ENCODE measurements at places on chromosomes 2 and 18. TPM values are rescaled to one million over a fixed set of nuclear protein-coding genes. Genes with fewer than 3 reads are reported as not detected.
A peak's percentile ranks its signal among the peaks of the same experiment; 100 is the strongest.

DNA sequence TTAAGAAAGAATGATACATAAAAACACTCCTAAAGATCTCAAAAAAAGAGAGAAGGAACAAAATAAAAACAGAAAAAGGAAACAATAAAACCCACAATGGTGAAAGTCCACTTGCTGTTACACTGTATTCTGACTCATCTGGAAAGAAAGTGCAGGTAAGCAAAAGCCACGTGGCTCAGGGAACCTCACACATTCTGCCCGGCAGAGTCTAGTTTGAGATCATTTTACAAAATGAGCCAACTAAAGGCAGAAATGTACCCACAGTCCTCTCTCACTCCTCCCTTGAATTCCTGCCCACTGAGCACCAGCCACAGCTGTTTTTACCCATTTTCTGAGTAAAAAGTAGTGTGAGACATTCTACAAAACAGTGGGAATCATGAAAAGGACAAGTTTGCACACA lies 10.0 kb downstream of the KCNH7 start:
- DNase-seq, result no peak

GRCh38 chr2:168499500-168499899 lies 43.4 kb downstream of the CERS6 start:
- no peak for DNase-seq

Gene FER1L5
- 0.41 TPM for total RNA-seq

Gene RESP18
- 0.82 TPM for total RNA-seq

DNA sequence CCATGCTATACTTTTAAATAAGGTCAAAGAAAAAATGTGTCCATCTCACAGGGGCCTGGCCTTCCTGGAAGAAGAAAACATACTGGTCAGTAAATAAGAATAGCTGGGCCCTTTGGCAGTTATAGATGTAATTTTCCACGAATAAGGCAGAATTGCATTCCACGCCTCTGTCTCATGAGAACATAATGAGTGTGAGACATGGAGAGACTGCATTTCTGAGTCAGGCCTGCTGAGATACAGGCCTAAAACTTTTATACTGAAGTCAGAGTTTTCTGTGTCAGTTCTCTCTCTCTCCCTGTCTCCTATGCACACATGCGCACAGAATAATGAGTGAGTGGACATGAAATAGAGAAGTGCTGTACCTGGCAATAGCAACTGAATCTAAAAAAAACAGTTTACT lies 20.4 kb upstream of the IL1R1 start:
- DNase-seq, result no peak

Gene DTNA
- total RNA-seq, result 46.5 TPM

GRCh38 chr18:80088823-80089222 lies 20.2 kb upstream of the ADNP2 start:
- DNase-seq, result no peak

Gene MAP2
- 678 TPM for total RNA-seq

Gene GALNT14
- total RNA-seq, result 10.2 TPM

DNA sequence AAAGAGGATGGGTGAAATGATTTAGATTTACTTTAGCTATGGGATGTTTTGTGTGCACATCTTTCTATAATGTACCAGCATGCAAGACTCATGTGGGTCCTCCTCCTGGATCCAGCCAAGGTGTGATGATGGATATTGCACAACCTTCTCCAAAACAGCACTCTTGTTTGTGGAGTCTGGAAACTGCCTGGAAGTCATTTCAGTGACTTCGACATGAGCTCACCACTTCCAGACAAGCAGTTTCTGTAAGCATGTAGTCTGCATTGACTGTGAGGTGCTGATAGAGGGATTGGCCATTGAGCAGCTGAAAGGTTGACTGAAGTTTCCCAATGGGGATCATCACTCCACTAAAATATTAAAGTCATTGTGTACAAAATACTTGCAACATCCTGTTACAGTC lies 154.0 kb downstream of the TRIB2 start:
- DNase-seq, result no peak

DNA sequence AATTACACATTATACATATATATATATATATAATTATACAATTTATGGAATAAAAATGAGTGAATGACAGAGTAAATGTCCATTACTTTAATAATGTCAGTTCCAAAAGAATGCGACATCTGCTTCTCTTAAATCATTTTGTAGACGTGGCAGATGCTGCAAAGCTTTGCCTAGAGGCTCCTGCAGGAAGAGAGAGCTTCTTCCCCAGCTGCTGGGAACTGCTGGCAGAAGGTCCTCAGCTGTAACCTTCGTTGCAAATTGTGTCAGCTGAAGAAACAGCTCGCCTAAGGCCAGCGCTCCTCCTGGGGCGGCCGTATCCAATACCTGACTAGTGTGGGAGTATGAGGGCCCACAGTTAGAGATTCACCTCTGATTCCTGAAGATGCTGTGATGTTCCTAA lies 9.6 kb upstream of the THNSL2 start:
- DNase-seq, result no peak

Gene POLR1A
- total RNA-seq, result 11.0 TPM

- no peak for DNase-seq
These were observed 50.9 kb upstream of the GPD2 start for GRCh38 chr2:156385242-156385641.

GRCh38 chr2:7375901-7376300 lies 458.7 kb downstream of the RNF144A start:
- DNase-seq, result no peak

Gene ZSWIM2
- 0.41 TPM for total RNA-seq

DNA sequence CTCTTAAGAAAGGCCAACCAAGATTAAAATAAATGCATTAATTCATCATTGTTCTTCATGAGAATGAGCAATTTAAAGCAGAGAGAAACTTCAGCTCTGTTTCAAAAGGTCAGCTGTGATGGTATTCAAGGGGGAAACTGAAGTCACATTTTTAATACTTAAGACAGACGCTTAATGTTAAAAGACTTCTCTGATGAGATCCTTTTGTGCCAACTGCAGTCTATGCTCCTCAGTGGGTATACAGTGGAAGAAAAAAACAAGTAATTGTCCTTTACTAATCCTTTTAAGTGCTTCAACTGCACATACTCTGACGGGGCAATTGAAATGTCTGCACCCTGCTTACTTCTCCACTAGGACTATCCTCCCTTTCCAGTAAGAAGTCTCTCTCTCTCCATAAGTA lies 309.7 kb downstream of the GULP1 start:
- DNase-seq, result no peak

Gene TANC1
- 4.1 TPM for total RNA-seq

Gene KCNJ3
- 13.9 TPM for total RNA-seq

Gene VIT
- 0.41 TPM for total RNA-seq

GRCh38 chr18:70693246-70693645 lies 404.4 kb downstream of the SOCS6 start:
- no peak for DNase-seq

- no peak for DNase-seq
These were observed 137.5 kb downstream of the LYPD6B start for GRCh38 chr2:149175956-149176355.

GRCh38 chr18:8890957-8891464 lies 185.7 kb downstream of the MTCL1 start:
- no peak for DNase-seq

DNA sequence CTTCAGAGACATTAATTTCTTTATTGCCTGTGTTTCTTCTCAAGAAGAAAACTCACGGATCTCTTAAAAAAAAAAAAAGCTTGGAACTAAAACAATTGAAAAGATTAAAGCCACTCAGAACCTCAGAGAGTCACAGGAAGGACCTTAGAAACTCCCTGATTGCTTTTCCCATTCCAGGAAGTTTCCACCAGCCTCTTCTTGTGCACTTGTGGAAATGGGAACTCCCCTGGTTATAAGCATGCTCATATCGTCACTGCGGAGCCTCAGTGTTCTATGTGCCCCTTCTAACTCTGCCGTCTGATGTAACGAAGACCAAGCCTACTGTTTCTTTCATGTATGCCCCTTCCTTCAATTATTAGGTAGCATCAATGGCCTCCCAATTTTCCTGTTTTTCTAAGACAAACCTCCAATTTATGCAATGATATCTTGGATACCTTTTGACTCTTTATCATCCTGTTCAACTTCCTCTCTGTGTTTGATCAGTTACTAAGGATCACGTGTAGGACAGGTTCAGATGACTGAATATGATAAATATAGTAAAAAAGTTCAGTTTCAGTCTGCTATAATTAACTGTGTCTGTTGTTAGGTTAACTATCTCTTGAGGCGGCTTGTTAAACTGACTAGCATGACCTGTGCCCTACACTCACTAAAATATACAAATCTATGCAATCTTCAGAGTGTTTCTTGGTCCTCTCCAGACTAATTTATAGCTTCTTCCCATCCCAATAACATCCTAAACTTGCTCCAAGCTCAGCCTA lies 593.7 kb upstream of the CHAC2 start:
- no peak for DNase-seq

DNA sequence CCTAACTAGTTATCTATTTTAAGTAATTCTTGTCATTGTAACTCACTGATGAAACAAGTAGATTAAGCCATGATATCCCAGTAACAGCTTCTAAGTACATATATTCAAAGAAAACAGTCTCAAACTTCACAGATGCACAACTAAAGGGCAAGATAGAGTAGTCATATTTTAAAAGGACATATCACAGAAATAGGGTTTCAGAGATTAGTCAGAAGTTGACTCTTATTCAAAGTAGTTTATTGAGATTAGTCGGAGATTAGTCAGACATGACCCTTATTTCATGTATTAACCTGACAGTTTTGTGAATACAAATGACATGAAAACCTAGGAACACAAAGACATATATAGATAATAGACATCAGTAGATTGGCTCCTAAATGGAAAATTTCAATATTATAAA lies 15.9 kb upstream of the CHAC2 start:
- no peak for DNase-seq

Gene LYG1
- total RNA-seq, result 0.41 TPM

GRCh38 chr2:61905372-61906185 lies at the start of gene COMMD1:
TSS of gene COMMD1 (plus strand) at chr2:61905674. CDS start at chr2:61905679, 5 bp downstream.
- peak; percentile 51 for DNase-seq

- no peak for DNase-seq
These were observed 112.2 kb downstream of the OSBPL6 start for GRCh38 chr2:178306352-178307073.

GRCh38 chr2:217285926-217286325 lies 426.1 kb upstream of the TNP1 start:
- DNase-seq, result no peak

DNA sequence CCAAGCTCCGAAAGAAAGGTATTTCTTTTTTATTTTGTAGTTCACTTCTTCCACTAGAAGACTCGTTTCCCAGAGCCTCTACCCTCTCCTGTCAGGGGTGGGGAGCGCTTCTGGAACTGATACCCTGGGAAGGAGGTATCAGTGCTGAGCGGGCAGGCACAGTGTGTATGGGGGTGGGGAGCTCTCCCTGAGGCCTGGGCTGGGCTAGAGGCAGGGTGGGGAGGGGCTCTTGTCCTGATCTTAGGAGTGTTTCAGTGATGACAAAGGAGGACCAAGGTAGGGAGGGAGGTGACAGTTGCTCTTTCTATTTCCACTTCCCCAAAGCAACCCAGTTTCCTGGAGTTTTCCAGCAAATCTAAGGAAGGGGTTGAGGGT lies 65.4 kb downstream of the ARHGAP25 start:
- DNase-seq, result no peak

GRCh38 chr18:72868585-72869225 lies 918 bp upstream of the NETO1 start:
- DNase-seq, result no peak

DNA sequence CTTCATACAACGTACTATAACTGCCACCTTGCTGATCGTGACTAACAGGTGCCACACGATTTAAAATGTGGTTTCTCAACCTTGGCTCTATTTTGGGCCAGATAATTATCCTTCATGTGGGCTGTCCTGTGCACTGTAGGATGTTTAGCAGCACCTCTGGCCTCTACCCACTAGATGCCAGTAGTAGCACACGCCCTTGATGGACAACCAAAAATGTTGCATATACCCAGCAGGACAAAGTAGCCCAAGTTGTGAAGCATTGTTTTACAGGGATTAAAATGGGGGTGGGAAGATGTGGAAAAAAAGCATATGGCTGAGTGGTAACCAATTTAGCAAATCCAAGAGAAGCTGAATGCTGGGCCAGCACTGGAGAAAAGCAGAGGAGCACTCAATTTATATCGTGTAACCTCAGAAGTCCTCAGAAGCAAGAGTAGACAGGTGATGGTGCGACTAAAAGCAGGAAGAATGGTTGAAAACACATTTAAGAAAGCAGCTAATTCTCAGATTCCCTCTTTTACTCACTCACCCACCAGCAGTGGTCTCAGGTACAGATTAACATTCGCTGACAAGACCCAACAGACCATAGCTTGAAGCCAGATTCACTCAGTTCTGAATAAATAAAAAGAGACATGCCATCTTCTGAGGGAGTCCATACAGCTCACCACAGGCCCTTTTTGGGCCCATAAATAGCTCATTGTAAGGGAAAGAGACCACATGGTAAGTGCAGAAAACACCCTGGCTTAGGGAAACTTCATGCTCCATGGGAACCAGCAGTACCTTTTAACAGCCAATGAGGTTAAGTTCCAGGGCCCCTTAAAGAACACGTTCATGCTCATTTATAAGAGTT lies 50.6 kb downstream of the RAPH1 start:
- DNase-seq, result no peak

DNA sequence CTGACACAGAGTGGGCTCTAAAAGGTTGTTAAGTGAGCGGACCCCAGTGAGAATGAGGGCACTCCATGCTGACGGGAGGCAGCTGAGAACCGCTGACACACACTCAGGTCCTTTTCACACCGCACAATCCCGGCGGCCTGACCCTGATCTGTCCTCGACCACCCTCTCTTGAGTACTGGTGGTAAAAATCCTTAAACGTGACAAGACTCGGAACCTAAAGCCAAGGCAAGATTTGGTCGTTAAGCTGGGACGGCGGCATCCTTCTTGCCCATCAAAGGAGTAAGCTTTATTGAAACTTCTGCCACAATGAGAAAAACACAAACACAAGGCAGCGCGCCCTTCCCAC lies 569 bp downstream of the TMX3 start:
- peak; percentile 14 for DNase-seq

- DNase-seq, result no peak
These were observed 28.3 kb downstream of the CYRIA start for GRCh38 chr2:16637304-16637703.

DNA sequence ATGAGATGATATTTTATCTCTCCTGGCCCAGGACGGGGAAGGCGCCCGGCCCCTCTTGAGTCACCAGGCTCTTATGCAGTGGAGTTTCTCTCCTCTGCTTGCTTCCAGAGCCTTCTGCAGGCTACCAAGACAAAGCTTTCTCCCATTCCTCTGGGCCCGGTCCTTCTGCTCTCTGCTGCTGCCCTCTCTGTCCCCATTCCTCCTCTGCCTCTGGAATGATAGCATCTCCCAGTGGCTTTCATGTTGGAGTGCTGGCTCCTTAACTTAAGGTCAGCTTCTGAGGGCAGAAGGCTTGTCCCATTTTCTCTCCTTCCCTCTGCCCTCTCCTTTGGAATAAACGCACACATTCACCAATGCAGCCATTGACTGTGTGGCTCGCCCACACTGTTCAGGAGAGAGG lies 86.2 kb downstream of the SDC1 start:
- no peak for DNase-seq

Gene KIF5C
- total RNA-seq, result 388 TPM

Gene MERTK
- total RNA-seq, result 2.4 TPM
